ENCODE measurements at places on chromosomes 1 and 21.

DNA sequence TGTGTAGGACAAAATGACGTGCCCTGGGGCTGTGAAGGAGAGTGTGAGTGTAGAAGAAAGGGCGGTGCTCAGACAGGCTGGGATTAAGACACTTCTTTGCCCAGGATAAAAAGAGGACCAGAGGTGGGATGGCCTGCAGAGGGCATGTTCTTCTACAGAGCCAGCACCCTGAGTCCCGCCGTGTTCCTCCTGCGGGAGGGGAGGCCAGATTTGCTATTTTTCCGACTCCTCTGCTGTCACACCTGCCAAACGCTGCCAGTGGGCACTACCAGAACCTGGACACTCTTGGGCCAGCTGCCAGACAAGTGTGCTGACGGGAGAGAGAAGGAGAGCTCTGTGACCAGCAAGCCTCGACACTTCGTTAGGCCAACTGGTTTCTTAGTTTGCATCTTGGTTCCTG is 206.4 kb downstream of the PLD5 start:
- DNase-seq = no peak

- no peak for DNase-seq
These were observed 90.5 kb upstream of the ADAR start for GRCh38 chr1:154698320-154699096.

GRCh38 chr21:43362321-43362791 is 64.6 kb downstream of the SIK1 start:
- DNase-seq = peak; percentile 62

DNA sequence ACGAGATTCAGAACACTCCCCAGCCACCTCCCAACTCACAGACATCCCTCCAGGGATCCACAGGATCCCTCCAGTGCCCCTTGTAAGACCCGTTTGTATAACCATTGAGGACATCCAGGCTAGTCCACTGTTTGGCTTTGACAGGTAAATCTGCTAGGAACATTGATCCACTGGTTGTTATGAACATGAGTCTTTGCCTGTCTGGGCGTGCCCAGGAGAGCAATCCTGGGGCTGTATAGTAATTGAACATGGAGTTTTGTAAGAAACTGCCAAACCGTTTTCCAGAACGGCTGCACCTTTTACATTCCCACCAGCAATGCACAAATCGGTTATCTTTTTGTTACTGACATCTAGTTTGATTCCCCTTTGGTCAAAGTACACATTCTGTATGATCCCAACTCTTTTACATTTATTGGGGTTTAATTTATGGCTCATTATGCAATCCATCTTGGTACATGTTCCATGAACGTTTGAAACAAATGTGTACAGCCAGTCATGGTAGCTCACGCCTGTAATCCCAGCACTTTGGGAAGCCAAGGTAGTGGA is 88.7 kb downstream of the WDR4 start:
- no peak for DNase-seq

DNA sequence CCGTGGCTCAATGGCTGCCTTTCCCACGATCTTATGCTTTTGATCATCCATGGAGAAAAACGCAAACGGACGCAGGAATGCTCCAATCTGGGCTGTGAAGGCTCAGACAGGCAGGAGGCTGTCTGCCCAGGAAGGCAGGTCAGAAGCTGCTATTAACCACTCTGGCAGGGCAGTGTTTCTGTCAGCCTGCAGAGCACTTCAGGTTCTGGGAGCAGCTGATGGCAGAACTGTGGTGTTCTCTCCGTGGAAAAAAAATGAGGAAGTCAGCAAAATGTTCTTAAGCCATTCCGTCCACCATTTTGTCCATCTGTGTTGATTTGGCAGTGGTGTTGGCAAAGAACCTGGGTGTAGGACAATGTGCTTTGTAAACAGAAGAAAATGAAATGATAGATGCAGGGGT is 91.7 kb downstream of the SIM2 start:
- no peak for DNase-seq

DNA sequence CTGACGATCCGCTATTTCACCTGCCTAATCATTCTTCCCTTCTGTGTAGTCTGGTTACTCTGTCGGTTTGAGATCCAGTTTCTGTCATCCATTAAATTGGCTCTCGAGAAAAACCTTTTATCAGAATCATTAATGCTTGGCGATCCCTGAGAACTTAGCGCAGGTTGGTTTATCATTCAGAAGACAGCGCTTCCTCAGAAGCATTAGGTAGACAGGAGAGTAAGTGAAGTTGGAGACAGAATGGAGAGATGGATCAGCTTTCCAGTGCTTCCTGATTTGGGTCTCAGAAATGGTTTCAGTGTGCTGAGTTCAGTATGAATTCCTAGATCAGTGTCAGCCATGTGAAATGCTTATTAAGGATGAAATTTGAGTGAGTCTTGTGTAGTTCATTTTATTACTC is 1.3 kb downstream of the USP1 start:
- DNase-seq = no peak

- DNase-seq = no peak
These were observed 103.0 kb downstream of the DISC1 start for GRCh38 chr1:231729544-231729943.

GRCh38 chr1:159756397-159756796 is 24.4 kb upstream of the DUSP23 start:
- DNase-seq = no peak

GRCh38 chr1:38242506-38242905 is 195.9 kb upstream of the POU3F1 start:
- no peak for DNase-seq

GRCh38 chr1:13730751-13731482 is 30.9 kb downstream of the PRDM2 start:
- peak; percentile 46 for DNase-seq

- DNase-seq = no peak
These were observed 807 bp downstream of the CEP85 start for GRCh38 chr1:26234644-26235370.

GRCh38 chr1:212181015-212181882 is 104.0 kb upstream of the PPP2R5A start:
- no peak for DNase-seq

- no peak for DNase-seq
These were observed 16.6 kb downstream of the DISP3 start for GRCh38 chr1:11495579-11495978.

DNA sequence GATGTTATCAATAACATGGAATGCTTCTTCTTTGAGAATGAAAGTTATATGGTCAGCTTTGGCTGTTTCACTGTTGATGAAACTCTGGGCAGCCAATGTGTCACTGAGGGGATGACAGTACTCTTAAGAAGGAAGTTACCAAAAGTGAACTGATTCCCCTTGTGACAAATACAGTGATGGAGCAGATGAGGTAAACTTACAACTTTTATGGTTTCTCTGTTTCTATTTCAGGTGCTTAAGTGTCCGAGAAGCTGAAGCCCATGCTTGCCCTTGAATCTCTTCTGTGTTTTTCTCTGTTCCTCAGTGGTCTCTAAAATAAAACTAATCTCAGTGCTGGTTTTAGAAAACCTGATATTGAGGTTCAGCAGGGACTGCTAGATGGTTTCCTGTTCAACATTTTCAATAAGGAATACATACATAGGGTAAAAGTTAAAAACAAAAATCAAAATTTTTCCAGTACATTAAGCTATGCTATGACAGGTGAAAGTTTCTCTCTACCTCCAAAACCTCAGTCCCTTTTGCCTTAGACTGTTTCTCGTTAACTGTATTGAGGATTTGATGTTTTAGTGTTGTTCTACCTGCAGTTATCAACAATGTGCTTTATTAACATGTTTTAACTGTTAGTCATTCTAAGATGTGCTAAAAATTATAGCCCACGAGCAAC is 454.4 kb upstream of the ADGRL4 start:
- no peak for DNase-seq

DNA sequence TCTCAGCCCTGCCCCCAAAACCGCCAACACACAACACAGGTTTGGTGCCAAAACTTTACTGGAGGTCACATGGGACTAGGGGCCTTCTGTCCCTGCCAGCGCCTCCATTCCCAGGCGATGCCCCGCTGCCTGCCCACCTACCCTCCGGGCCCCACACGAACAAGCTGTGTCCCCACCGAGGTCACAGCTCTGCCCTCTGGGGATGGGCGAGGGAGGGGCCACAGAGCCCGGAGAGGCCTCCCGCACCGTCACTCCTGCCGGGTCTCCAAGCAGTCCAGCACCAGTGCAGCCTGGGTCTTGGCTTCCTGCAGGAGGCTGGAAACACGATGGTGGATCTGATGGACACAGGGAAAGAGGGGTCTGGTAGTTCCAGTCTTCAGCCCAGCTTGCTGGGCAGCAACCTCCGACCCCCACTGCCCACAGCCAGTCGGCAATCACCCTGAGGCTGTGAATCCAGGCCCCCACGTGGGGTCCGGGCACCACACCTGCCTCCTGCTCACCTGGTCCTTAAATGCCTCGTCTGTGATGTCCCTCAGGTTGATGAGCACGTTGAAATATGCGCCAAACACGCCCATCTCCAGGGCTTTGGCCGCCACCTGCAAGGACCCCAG is 18.5 kb downstream of the FTCD start:
- DNase-seq = no peak

GRCh38 chr1:36858981-36859380 is 175.3 kb downstream of the GRIK3 start:
- DNase-seq = no peak

GRCh38 chr1:6517435-6517851 is 26.0 kb upstream of the PLEKHG5 start:
- no peak for DNase-seq

GRCh38 chr1:147086129-147086528 is 86.1 kb downstream of the PRKAB2 start:
- no peak for DNase-seq

- no peak for DNase-seq
These were observed 108.9 kb downstream of the LBR start for GRCh38 chr1:225318706-225319575.

DNA sequence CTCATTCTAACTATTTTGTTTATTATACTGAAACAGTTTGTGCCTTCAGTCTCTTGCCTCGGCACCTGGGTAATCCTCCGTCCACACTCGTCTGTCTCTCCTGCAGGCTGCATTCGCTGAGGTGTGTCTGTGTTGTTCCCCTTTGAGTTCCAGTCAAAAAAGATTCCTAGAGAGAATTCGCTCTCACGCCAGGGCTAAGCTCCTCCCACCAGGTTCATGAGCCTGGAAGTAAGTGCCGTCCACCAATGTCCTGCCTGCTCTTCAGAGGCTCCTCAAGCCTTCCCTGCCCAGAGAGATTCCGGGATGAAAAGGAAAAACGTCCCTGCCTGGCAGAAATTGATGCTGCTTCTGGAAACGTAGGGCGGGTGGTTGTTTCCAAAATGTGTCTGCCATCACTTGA is 12.9 kb downstream of the KIAA2013 start:
- no peak for DNase-seq

DNA sequence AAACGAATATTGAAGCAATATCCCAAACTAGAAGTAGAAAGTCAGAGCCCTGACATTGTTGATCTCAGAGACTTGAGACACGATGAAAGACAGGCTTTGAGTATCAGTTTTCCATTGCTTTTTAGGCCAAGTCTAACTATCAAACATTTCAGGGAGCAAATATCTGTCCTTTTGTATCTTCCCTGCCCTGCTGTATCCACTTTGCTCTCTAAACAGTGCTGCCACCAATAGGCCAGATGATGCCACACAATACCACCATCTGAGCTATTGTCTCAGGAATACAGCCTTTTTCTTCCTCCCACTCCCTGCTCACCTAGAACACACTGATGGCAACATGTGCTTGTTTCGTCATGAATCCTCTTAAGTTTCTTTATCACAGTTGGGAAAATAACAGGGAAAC is 62.6 kb upstream of the SPAG17 start:
- no peak for DNase-seq

GRCh38 chr1:40627987-40628902 is 37.2 kb downstream of the RIMS3 start:
- DNase-seq = no peak

DNA sequence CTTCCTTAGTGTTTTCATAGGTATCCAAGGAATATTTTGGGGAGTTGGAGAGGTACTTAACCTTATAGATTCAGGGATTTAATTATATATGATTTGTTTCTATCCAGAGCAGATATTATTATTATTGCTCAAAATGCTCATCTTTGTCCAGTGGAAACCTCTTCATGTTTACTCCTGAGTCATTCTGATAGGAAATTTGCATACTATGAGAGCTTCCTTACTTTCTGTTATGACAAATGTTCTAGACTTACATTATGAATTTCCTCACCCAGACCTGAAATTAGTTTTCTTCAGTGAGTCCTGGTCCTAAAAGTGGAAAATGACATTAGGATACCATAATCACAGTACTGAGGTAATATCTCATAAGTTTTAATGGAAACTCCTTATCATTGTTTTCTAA is 57.5 kb upstream of the PLPPR5 start:
- DNase-seq = no peak

GRCh38 chr1:55232448-55233144 is 17.4 kb upstream of the USP24 start:
- DNase-seq = no peak

- DNase-seq = no peak
These were observed 59.9 kb downstream of the ZBTB17 start for GRCh38 chr1:15915991-15916390.

GRCh38 chr21:42706765-42707164 is 53.3 kb downstream of the PDE9A start:
- DNase-seq = no peak

- peak; percentile 64 for DNase-seq
These were observed 31.7 kb downstream of the PRMT2 start for GRCh38 chr21:46666941-46667740.

GRCh38 chr1:22643381-22643780 is at the start of gene C1QC:
Gene C1QC, plus strand, starts transcription at chr1:22643633. Its CDS starts 391 bp downstream, at chr1:22644024.
- no peak for DNase-seq

DNA sequence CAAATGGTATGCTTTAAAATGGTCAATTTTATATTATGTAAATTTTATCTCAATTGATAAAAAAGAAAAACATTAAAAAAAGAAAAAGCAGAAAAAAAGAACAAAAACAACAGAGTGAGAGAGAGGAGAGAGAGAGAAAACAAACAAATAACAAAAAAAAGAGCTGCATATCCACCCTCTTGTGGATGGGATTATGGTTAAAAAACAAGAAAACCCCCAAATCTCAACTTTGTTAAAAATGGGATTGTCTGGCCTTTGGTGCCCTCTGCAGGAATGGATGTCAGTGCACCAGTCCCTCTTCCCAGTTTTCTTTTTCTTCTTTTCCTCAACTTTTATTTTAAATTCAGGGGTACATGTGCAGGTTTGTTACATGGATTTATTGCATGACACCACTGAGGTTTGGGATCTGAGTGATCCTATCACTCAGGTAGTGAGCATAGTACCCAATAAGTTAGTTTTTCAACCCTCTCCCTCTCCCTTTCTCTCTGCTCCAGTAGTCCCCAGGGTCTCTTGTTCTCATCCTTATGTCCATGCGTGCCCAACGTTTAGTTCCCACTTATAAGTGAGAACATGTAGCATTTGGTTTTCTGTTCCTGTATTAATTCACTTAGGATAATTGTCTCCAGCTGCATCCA is 28.1 kb downstream of the RNF187 start:
- no peak for DNase-seq

DNA sequence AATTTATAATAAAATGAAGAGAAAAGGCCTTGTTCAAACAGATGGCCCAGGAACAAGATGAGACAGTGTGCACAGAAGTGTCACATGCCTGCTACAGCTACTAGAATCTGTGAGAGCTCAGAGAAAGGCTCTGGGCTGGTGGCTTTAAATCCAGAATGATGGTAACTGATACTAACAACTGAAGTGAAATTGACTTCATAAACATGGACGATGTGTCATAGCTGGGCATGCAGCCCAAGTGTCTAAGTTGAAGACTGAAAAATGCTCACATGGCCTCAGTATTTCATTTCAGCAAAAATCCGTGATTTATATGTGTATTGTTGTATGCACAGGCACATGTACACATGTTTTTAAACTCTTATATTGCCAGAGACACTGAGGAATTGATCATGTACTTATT is 208.3 kb upstream of the RUNX1 start:
- DNase-seq = no peak

Data from stimulated activated effector memory CD8-positive, alpha-beta T cell treated with anti-CD3 and anti-CD28 coated beads, Interleukin-12 subunit alpha, Interleukin-12 subunit beta, amount 100 ng/mL, for 72 hours (primary cell).